CD4-positive, alpha-beta memory T cell (primary cell): ENCODE measurements at places on chromosomes 13 and 19. TPM values are rescaled to one million over a fixed set of nuclear protein-coding genes. Genes with fewer than 3 reads are reported as not detected.
A peak's percentile ranks its signal among the peaks of the same experiment; 100 is the strongest.

GRCh38 chr13:86673931-86674431 lies 874.8 kb upstream of the SLITRK6 start:
- H3K4me1 ChIP-seq = no peaks in the 10 kb centered on the region
- no peaks in the 10 kb centered on the region for H3K27me3 ChIP-seq
- H3K27ac ChIP-seq = no peak overlapping the region

DNA sequence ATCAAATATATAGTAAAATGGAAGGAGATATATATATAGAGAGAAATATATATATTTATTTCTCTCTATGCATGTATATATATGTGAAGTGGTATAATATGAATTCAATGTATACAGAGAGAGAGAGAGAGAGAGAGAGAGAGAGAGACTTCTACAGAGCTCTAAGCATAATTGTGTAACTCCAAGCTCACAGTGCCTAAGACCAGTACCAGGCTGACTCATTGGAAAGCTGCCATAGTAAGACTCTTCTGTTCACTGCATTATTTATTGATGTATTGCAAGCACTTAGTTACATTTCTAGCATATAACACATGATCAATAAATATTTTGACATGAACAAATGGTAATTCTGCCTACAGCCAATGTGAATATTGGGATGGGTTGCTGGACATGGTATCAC lies 1734.7 kb downstream of the SLITRK1 start:
- no peaks in the 10 kb centered on the region for H3K4me1 ChIP-seq
- no peak overlapping the region for H3K4me3 ChIP-seq
- no peak for DNase-seq
- H3K27me3 ChIP-seq = no peaks in the 10 kb centered on the region
- no peak overlapping the region for H3K27ac ChIP-seq

- DNase-seq = peak; percentile 33
- peak overlapping the region; percentile 84 for H3K4me3 ChIP-seq
- H3K27ac ChIP-seq = peak overlapping the region; percentile 76
- H3K36me3 ChIP-seq = no peaks in the 10 kb centered on the region
Observed at GRCh38 chr19:35545855-35546381, 492 bp downstream of the TMEM147 start.

GRCh38 chr13:103694471-103694870 lies 628.3 kb upstream of the SLC10A2 start:
- no peak overlapping the region for H3K4me3 ChIP-seq
- no peak for DNase-seq
- H3K27me3 ChIP-seq = no peaks in the 10 kb centered on the region
- H3K36me3 ChIP-seq = no peaks in the 10 kb centered on the region
- H3K27ac ChIP-seq = no peak overlapping the region
- H3K4me1 ChIP-seq = no peaks in the 10 kb centered on the region

GRCh38 chr19:47021536-47022139 lies 2.0 kb downstream of the NPAS1 start:
- H3K4me3 ChIP-seq = no peak overlapping the region
- no peak for DNase-seq
- peaks cover 29% of the 10 kb centered on the region for H3K27me3 ChIP-seq
- H3K27ac ChIP-seq = no peak overlapping the region
- peaks cover 31% of the 10 kb centered on the region for H3K4me1 ChIP-seq

DNA sequence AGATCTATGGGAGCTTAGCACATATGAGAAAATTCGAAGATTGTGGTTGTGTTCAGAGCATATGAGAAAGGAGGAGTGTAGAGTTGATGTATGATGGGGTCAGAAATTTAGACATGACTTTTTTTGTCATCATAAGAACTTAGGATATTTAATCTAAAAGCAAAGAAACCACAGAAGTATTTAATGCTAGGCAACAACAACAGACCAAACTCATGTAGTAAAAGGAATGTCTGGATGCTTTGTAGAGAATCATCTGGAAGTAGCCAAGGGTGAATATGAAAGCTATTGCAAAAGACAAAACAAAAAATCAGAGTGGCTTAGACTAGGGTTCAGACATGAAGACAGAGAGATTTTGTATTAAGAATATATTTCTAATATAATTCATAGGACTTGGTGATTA lies 190.3 kb downstream of the SLITRK1 start:
- no peak overlapping the region for H3K4me3 ChIP-seq
- DNase-seq = no peak
- H3K36me3 ChIP-seq = no peaks in the 10 kb centered on the region
- H3K4me1 ChIP-seq = no peaks in the 10 kb centered on the region

NLRP9 gene
- total RNA-seq = not detected
